ENCODE measurements at places on chromosomes 16 and 17.

DNA sequence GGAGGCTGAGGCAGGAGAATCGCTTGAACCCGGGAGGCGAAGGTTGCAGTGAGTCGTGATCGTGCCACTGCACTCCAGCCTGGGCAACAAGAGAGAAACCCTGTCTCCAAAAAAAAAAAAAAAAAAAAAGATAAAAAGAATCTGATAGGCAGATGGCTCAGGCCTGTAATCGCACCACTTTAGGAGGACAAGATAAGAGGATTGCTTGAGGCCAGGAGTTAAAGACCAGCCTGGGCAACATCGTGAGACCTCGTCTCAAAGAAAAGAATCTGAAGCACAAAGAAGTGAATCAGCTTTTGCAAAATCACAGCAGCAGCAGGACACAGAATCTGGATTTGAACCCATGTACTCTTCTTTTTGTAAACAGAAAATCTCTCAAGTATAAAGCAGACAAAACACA is 7.6 kb downstream of the NOB1 start:
- DNase-seq, result no peak

DNA sequence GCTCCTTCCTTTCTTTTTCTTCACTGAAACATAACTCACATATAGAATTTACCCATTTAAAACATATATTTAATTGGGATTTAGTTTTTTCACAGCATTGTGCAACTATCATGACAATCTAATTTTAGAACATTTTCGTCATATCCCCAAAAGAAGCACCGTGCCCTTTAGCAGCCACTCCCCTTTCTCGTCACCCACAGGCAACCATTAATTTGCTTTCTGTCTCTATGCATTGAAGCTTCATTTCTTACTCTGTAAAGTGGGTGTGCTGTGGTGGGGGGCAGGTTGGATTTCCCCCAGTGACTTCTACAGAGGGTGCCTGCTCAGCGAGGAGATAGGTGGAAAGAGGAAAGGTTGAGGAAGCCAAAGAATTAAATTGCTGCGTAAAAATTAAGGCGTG is 35.8 kb downstream of the MRC2 start:
- DNase-seq, result no peak

DNA sequence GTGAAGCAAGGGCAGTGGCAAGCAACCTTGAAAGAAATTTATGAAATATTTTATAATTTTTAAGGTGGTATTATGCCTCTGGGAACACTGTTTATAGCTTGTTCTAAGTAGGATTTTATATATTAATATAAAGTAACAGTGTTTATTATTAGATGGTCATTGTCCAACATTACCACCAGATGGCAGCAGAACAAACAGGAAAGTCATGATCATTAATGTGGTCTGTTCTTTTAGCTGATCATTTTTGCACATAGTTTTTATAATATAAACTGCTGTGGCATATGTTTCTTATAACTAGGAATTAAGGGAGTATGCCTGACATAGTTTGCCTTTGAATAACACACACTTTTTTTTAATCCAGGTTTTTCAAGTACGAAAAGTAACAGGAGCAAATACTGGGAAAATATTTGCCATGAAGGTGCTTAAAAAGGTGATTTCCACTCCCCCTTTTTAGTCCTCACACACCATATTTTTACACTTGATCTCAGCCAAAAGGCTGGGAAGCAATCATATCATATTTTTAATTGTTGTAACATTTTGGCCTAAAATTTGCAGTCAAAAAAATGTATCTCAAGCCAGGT is 21.4 kb downstream of the RPS6KB1 start:
- DNase-seq, result no peak

DNA sequence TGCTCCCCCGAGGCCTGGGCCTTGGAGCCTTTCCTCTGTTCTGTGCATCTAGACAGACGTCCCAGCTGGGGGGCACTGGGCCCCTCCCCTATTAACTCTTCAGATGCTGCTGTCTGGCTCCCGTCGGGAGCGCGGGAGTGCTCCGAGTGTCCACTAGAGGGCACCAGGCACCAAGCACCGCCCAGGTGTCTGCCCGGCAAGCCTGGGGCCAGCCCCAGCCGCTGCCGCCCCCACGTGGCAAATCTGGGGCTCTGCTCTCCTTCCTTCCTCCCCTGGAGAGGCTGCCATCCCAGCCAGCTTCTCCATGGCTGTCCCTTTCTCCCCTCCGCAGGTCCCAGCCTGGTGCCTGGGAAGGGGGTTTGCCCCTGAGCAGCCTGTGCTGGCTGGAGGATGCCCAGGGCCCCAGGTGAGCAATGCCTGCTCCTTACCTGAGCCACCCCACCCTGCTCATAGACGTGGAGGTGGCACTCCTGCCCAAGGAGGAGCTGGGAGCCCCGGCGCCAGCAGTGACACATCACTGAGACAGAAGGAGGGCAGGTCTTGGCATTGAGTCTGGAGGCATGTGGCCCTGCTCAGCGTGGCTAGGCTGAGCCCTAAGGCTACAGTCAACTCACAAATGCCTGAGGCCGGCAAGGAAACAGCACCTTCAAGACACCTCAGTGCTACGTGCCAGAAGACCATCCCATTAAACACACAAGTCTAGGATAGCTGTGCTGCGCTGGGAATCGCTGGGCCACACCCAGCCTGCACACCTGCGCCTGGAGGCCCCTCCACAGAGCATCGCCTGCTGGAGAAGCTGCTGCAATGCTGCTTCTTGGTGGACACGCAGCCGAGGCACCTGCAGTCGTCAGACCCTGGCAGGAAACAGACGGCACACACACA is 19.7 kb downstream of the TMEM235 start:
- DNase-seq, result peak; percentile 82

DNA sequence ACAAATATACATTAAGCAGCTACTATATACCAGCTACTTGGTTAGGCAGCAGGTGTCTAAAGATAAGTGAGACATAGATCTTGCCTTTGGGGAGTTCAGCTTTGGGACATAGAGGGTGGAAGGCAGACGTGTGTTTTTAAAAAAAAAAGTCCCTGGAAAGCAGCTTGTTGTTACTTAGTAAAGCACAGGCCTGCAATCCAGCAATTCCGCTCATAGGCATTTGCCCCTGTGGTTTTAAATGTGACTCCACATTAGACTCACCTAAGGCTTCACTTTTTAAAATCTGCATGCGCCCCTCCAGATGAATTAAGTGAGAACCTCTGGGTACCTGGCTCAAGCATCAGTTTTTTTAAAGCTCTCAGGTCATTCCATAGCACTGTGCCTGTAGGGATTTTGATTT is 7.2 kb upstream of the MLYCD start:
- DNase-seq, result no peak

GRCh38 chr16:7976563-7976962 is 613.7 kb downstream of the TMEM114 start:
- DNase-seq, result no peak

GRCh38 chr17:79977708-79978547 is 57.7 kb downstream of the TBC1D16 start:
- no peak for DNase-seq

GRCh38 chr17:40106760-40107521 is 6.6 kb upstream of the NR1D1 start:
- DNase-seq, result no peak

GRCh38 chr17:33955461-33955860 is 299.6 kb upstream of the CCL2 start:
- no peak for DNase-seq

DNA sequence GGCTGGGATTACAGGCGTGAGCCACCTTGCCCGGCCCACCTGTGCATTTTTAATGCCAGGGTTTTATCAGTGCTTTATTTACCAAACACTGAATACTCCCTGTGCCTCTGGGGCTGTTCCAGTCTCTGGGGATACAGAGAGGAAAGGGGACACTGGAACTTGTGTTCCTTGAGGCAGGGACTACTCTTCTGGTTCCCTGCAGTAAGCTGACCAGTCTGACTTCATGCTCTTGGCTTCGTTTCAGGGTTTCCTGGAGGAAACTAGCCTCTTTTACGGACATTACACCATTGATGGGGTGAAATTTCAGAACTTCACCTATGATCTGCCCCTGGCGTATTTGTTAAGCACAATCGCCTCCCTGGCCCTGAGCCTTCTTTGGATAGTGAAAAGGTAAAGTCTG is 37.4 kb upstream of the COQ7 start:
- no peak for DNase-seq

- no peak for DNase-seq
Measured at GRCh38 chr17:75763269-75763607, 1.8 kb downstream of the GALK1 start.

- no peak for DNase-seq
Measured at GRCh38 chr17:77883213-77883650, 75.3 kb upstream of the TNRC6C start.

DNA sequence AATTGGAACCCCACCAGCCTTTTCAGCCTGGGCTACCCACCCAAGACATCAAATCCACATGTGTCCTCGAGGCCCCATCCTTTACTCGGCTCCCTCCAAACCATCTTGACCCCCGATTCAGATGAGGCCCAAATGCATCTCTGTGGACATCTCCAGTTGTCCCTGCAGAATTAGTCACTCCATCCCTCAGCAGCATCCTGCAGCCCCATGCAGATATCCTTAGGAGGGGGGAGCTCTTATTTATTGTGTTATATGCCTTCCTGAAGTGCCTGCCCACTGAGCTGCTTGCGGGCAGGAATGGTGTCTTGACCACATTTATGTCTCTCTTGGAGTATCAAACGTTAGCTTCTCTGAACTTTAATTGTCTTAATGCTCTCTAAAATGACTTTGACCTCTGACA is 15.6 kb downstream of the CDK5RAP3 start:
- DNase-seq, result no peak

DNA sequence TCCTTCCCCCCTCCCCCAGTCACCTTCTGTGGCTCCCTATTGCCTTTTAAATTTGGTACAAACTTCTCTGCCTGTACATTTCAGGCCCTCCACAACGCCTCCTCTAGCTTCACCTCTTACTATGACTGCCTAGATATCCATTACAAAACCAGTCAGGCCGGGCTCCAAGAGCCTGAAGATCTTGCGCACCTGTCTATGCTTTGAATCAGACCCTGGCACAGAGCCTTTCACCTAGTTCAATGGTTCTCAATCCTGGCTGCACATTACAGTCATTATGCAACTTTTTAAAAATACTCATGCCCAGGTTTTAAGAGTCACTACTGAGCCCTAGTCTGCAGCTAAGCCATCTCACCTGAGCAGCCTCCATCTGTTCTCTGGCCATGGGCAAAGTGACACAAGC is 1.6 kb upstream of the GAS7 start:
- DNase-seq, result no peak

GRCh38 chr17:39979893-39980350 is 685 bp upstream of the PSMD3 start:
- no peak for DNase-seq

DNA sequence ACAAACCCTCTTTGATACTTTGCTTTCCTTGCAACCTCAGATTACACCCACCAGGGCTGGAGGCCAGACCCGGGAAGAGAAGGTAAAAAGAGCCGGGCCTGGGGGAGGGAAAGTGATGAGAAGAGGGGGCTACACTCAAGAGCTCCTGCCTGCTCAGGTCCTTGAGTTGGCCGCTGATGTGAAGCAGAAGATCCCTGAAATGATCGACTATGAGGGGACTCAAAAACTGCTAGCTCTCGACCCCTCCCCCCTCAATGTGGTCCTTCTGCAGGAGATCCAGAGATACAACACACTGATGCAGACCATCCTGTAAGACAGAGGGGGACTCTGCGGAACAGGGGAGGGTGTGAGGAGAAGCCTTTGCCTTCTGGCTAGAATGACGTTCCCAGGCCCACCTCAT is 2.8 kb upstream of the KDM6B start:
- no peak for DNase-seq

- no peak for DNase-seq
Measured at GRCh38 chr17:65388911-65389310, 172.5 kb downstream of the AXIN2 start.

DNA sequence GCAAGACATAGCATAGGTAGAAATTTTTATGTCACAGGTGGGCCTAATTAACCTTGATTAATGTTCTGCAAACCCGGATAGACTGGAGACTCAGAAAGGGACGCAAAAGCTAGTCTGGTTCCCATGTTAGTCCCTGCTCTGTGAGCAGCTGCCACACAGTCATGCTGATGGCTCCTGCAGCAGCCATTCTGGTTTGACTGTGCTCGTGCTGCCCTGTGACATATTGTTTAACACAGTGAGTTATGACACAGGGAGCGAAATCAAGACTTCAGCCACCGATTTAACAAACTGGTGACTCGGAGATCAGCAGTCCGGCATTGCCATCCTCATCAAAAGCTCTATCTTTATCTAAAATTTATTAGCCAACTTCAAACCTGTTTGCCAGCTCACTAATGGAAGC is 169.8 kb downstream of the WWOX start:
- DNase-seq, result no peak

DNA sequence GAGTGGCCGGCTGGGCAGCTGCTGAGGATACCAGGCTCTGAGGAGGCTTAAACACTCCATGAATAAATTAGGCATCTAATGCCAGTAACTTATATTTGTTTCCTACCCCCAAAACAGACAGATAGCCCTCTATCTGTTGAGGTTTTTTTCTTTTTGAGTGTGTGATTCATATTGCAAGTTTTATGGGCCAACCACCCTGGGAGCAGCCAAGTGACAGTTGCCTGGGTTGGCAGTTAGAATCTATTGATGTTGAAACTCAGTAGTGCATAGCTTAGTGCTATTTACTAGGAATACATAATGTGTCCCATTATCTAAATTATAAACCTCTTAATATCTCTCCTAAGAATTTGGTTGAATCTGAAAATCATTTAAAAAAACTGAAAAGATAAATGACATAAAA is 397.4 kb downstream of the CA10 start:
- no peak for DNase-seq

DNA sequence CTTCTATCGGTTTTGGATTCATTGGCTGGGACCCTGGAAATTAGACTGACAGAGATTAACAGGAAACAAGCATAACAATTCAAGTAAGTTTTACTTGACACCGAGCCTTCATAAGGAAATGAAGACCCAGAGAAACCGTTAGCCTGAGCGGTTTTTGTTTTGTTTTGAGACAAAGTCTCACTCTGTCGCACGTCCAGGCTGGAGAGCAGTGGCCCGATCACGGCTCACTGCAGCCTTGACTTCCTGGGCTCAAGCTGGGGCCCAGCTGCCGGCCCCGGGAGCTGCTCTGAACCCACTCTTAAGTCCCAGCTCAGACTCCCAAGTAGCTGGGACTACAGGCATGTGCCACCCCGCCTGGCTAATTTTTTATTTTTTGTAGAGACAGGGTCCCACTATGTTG is 321.3 kb downstream of the SEC14L1 start:
- no peak for DNase-seq

DNA sequence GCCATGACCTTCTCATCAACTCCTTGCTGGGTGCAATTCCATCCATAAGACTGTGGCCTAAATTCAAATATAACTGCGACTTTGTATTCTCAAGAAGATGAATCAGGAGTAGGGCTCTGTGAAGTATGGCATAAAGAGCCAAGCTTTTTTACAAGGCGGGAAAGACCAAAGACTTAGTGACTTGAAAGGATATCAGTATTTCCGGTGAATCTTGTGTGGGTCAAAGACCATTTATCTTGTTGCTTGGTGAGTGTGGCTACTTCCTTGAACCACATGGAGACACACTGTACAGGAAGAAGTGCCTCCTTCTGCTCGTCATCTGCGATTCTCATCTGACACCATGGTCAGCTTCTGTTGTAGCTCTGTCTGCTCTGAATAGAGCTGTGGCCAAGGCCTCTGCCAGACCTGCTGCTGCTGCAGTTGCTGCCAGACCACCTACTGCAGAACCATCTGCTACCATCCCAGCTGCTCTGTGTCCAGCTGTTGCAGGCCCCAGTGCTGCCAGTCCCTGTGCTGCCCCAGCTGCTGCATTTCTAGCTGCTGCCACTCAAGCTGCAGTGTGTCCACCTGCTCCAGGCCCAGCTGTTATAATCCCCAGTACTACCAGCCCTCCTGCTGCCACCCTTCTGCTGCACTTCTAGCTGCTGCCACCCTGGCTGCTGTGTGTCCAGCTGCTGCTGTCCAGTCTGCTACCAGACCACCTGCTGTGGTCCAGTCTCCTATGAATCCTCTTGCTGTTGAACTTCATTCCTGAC is 6.1 kb upstream of the KRTAP2-4 start:
- DNase-seq, result no peak

Measured in activated B cell treated with CpG ODN at 0.5 μM for 24 hours (primary cell).